ENCODE measurements at places on chromosomes 6 and 20. TPM values are rescaled to one million over a fixed set of nuclear protein-coding genes. Genes with fewer than 3 reads are reported as not detected.

The CDH22 gene
- not detected for total RNA-seq

The SYS1 gene
- total RNA-seq, result 23.9 TPM

The RIPOR3 gene
- not detected for total RNA-seq

The CST4 gene
- total RNA-seq, result not detected

The TGM3 gene
- total RNA-seq, result not detected

- no peak overlapping the region for H3K27ac ChIP-seq
- no peak for DNase-seq
- H3K4me3 ChIP-seq, result no peak overlapping the region
- no peaks in the 10 kb centered on the region for H3K36me3 ChIP-seq
Observed at GRCh38 chr20:24425523-24426135, 43.8 kb upstream of the SYNDIG1 start.

- H3K27ac ChIP-seq, result no peak overlapping the region
- peaks cover 18% of the 10 kb centered on the region for H3K27me3 ChIP-seq
- H3K4me1 ChIP-seq, result peaks cover 2% of the 10 kb centered on the region
- DNase-seq, result no peak
- no peaks in the 10 kb centered on the region for H3K36me3 ChIP-seq
Observed at GRCh38 chr6:75409928-75410327, 83.7 kb downstream of the FILIP1 start.

- H3K4me1 ChIP-seq, result no peaks in the 10 kb centered on the region
- no peak overlapping the region for H3K27ac ChIP-seq
- no peaks in the 10 kb centered on the region for H3K36me3 ChIP-seq
- H3K4me3 ChIP-seq, result no peak overlapping the region
- peaks cover 62% of the 10 kb centered on the region for H3K27me3 ChIP-seq
- DNase-seq, result no peak
Observed at GRCh38 chr6:30378290-30378937, 33.5 kb downstream of the RPP21 start.

- peaks cover 52% of the 10 kb centered on the region for H3K4me1 ChIP-seq
- peaks cover 36% of the 10 kb centered on the region for H3K36me3 ChIP-seq
- H3K27me3 ChIP-seq, result peaks cover 3% of the 10 kb centered on the region
- H3K4me3 ChIP-seq, result peak overlapping the region; percentile 78
- H3K27ac ChIP-seq, result peak overlapping the region; percentile 96
Observed at GRCh38 chr6:90294008-90294511, 2.6 kb downstream of the BACH2 start.

- H3K4me1 ChIP-seq, result peaks cover 3% of the 10 kb centered on the region
- H3K27me3 ChIP-seq, result peaks cover 14% of the 10 kb centered on the region
- no peaks in the 10 kb centered on the region for H3K36me3 ChIP-seq
- DNase-seq, result no peak
- no peak overlapping the region for H3K27ac ChIP-seq
Observed at GRCh38 chr20:3431109-3431508, 23.6 kb upstream of the DNAAF9 start.

DNA sequence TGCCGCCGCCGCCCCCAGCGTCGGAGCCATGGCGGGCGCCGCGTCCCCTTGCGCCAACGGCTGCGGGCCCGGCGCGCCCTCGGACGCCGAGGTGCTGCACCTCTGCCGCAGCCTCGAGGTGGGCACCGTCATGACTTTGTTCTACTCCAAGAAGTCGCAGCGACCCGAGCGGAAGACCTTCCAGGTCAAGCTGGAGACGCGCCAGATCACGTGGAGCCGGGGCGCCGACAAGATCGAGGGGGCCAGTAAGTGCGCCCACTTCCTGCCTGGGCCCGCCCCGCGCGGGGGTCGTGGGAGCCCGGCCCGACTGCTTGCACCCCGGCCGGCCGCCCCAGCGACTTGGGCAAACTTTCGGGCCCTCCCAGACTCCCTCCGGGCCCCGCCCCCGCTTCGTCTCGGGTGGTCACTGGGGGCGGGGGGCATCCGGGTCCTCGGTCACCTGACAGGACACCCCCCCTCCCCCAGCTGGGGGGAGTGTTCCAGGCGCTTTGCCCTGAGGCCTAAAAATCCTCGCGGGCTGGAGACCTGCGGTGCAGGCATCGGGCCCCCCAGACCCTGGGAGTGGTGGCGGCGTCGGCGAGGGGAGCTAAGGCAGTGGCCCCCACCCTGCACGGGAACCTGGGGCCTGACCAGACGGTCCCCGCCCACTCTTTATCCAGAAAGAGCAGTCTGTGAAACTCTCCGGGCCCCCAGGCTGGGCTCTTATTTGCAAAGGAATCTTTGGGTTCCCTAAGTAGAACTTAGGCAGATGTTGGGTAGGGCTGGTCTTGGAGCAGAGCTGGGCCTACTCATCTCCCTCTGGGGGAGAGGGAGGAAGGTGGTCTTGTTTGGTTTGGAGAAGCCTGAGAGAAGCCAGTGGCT is 501 bp downstream of the PLCG1 start:
- H3K36me3 ChIP-seq, result peaks cover 43% of the 10 kb centered on the region
- H3K27ac ChIP-seq, result peak overlapping the region; percentile 89
- peaks cover 65% of the 10 kb centered on the region for H3K4me1 ChIP-seq
- peak; percentile 70 for DNase-seq

DNA sequence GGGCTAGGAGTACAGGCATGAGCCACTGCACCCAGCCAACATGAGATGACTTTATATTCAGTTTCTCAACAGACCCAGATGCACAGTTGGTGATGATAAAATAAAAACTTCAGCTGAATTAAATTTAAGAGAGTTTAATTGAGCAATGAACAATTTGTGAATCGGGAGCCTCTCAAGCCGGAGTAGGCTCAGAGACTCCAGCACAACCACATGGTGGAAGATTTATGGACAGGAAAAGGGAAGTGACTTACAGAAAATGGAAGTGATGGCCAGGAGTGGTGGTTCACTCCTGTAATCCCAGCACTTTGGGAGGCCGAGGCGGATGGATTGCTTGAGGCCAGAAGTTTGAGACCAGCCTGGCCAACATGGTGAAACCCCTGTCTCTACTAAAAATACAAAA is 10.4 kb upstream of the BCAS4 start:
- H3K27me3 ChIP-seq, result peaks cover 5% of the 10 kb centered on the region
- H3K27ac ChIP-seq, result no peak overlapping the region
- no peaks in the 10 kb centered on the region for H3K4me1 ChIP-seq

GRCh38 chr20:56373942-56374341 is 15.2 kb downstream of the FAM210B start:
- DNase-seq, result no peak
- peaks cover 29% of the 10 kb centered on the region for H3K4me1 ChIP-seq
- H3K4me3 ChIP-seq, result no peak overlapping the region
- no peaks in the 10 kb centered on the region for H3K27me3 ChIP-seq

- no peak for DNase-seq
- H3K27ac ChIP-seq, result no peak overlapping the region
Observed at GRCh38 chr20:49560186-49560585, 7.8 kb downstream of the PTGIS start.

GRCh38 chr6:2611092-2611491 is 139.6 kb downstream of the MYLK4 start:
- no peaks in the 10 kb centered on the region for H3K4me1 ChIP-seq
- H3K4me3 ChIP-seq, result no peak overlapping the region
- H3K36me3 ChIP-seq, result no peaks in the 10 kb centered on the region
- H3K27me3 ChIP-seq, result peaks cover 34% of the 10 kb centered on the region
- no peak overlapping the region for H3K27ac ChIP-seq
- DNase-seq, result no peak

GRCh38 chr20:62601172-62601571 is 41.1 kb upstream of the SLCO4A1 start:
- no peaks in the 10 kb centered on the region for H3K36me3 ChIP-seq
- DNase-seq, result no peak
- H3K4me1 ChIP-seq, result peaks cover 34% of the 10 kb centered on the region

GRCh38 chr20:33062105-33062824 is 8.6 kb downstream of the BPIFB3 start:
- no peaks in the 10 kb centered on the region for H3K27me3 ChIP-seq
- no peak for DNase-seq
- H3K27ac ChIP-seq, result no peak overlapping the region
- no peak overlapping the region for H3K4me3 ChIP-seq
- H3K4me1 ChIP-seq, result no peaks in the 10 kb centered on the region
- H3K36me3 ChIP-seq, result no peaks in the 10 kb centered on the region

GRCh38 chr6:168179133-168179532 is 100.1 kb upstream of the FRMD1 start:
- H3K4me3 ChIP-seq, result no peak overlapping the region
- H3K27me3 ChIP-seq, result peaks cover 4% of the 10 kb centered on the region
- no peak overlapping the region for H3K27ac ChIP-seq
- DNase-seq, result no peak

GRCh38 chr6:122365775-122366403 is 33.6 kb upstream of the HSF2 start:
- H3K27me3 ChIP-seq, result peaks cover 8% of the 10 kb centered on the region
- no peak overlapping the region for H3K4me3 ChIP-seq
- no peak overlapping the region for H3K27ac ChIP-seq
- H3K4me1 ChIP-seq, result no peaks in the 10 kb centered on the region
- DNase-seq, result no peak

GRCh38 chr6:110681543-110682459 is 133.5 kb downstream of the CDK19 start:
- H3K4me1 ChIP-seq, result peaks cover 10% of the 10 kb centered on the region
- DNase-seq, result no peak
- H3K4me3 ChIP-seq, result no peak overlapping the region
- H3K27me3 ChIP-seq, result no peaks in the 10 kb centered on the region
- H3K27ac ChIP-seq, result peak overlapping the region; percentile 19

- peak overlapping the region; percentile 81 for H3K4me3 ChIP-seq
- H3K36me3 ChIP-seq, result peaks cover 7% of the 10 kb centered on the region
- peaks cover 7% of the 10 kb centered on the region for H3K27me3 ChIP-seq
- no peak for DNase-seq
- H3K4me1 ChIP-seq, result peaks cover 50% of the 10 kb centered on the region
Observed at GRCh38 chr6:1553562-1554083, 56.1 kb upstream of the FOXC1 start.

DNA sequence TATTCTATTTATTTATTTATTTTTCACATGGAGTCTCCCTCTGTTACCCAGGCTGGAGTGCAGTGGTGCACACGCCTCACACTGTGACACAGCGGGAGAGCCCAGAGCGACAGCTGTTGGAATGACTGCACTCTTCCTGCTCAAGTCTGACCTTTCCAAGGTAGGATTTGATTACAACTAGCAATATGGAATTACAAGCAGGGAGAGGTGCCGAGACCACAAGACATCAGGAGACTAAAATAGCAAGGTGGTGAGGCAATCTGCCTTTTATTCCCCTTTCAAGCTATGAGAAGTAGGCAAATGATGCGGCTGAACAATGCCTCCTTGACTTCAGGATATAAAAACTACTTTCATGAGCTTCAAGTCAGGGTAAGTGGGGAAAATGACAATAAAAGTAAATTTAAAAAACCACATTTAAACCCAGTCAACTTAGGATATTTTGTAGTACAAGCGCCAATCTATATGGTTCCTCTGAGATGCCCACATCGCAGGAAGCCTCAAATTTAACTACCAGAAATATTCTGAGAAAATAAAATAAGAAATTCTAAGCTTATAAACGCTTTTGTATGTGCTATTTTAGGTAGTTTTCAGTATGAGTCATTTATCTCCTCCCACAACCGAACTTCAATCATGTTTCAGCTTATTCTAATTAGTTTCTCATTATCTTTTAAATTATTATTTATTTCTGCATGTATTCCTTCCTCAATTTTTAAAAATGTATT is 146.9 kb upstream of the SGK1 start:
- H3K36me3 ChIP-seq, result no peaks in the 10 kb centered on the region
- no peak overlapping the region for H3K27ac ChIP-seq
- no peaks in the 10 kb centered on the region for H3K27me3 ChIP-seq

DNA sequence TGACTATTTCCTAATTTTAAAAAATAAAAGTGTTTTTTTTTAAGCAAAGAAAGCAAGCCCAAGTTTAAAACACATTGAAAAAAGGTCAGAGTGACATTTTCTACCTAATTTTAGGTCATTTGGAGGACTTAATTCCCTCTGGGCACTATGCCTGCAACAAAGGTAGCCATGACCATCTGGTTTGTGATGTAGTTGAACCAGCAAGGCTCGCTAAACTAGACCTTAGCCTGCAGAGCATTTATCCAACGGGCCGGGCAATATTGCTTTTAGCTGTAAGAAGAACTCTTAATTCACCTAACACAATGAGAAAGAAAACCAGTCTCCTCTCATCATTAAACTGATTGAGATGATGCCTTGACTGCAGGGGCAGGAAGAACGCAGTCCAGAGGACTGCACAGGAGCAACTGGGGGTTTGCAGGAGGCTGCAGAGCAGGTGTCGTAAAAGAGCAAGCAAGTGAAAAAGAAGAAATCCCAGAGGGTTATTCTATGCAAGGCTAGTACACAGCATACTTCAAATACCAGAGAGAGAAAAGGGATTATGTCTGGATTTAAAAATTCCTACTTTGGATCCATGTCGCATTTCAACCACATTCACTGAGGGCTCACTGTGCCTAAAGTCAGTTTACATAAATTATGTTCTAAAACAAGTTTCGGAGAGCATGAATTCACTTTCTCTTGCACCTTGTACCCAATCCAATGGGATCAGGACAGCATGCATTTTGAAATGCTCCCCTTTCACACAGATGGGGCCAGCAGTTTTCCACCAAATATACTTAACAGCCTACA is 12.8 kb downstream of the TRAF3IP2 start:
- peaks cover 11% of the 10 kb centered on the region for H3K4me1 ChIP-seq
- DNase-seq, result no peak
- peaks cover 31% of the 10 kb centered on the region for H3K36me3 ChIP-seq
- no peak overlapping the region for H3K4me3 ChIP-seq

GRCh38 chr6:9168669-9169068 is 733.3 kb upstream of the SLC35B3 start:
- no peaks in the 10 kb centered on the region for H3K4me1 ChIP-seq
- DNase-seq, result no peak
- H3K27ac ChIP-seq, result no peak overlapping the region
- H3K27me3 ChIP-seq, result peaks cover 5% of the 10 kb centered on the region
- H3K36me3 ChIP-seq, result no peaks in the 10 kb centered on the region
- no peak overlapping the region for H3K4me3 ChIP-seq

All from activated CD4-positive, alpha-beta T cell treated with anti-CD3 and anti-CD28 coated beads, Interleukin-2, amount 10 ng/mL, durations not matched to agents 7 days and 5 days (primary cell).